ENCODE measurements at places on chromosomes 2 and 18.

- DNase-seq: no peak
Measured at GRCh38 chr2:212409560-212409959, 129.0 kb downstream of the ERBB4 start.

DNA sequence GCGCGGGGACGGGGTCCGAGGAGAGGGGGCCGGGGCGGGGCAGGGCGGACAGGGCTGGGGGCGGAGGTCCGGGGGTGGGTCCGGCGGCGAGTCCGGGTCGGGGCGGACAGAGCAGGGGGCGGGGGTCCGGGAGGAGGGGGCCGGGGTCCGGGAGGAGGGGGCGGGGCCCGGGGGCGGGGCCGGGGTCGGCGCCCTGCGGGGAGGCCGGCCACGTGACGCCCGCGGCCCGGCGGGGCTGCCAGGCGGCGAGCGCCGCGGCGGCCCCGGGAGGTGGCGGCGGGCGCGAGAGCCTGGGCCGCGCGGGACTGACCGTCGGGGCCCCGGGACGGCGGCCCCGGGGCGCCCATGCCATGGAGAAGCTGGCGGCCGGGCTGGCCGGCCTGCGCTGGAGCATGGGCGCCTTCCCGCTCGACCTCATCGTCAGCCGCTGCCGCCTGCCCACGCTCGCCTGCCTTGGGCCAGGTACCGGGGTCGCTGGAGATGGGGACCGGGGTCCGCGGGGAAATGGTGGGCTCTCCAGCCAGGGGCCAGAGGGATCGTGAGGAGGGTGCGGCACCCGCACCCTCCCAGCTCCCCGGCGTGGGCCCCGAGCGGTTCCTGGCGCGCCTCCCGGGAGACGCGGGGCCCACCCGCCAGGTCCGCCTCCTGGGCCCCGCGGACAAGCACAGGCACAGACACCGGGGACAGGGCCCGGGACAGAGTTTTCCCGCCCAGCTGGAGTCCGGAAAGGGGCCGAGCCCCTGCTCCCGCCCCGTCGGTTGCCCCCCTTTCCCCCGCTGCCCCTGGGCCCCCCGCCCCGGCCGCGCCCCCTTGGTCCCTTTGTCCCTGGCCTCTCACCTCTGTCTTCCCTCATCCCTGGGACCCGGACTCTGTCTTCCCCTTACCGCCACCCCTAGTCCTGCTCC lies at the start of gene GAREM2:
TSS of gene GAREM2 (plus strand) at position 218 of the 905 bp plus-strand sequence. CDS start at position 351, 133 bp downstream.
- peak; percentile 42 for DNase-seq

DNA sequence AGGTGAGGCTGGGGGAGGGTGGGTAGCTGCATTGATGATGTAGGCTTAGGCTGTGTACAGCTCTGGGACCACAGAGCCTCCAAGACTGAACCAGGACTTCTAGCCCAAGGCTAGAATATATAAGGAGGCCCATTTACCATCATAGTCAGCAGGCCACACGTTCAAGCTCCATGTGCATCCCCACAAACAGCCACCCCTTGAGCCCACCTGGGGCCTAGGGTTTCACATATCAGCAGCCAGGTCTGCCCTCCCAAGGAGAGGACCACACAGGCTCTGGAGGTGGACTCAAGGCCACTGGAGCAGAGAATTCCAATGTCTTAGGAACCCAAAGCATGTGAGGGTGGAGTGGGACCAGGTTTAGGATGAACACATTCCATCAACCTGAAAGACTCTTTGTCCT lies 230.5 kb downstream of the TTC32 start:
- DNase-seq: no peak

- no peak for DNase-seq
Measured at GRCh38 chr2:222289278-222290160, 9.3 kb downstream of the PAX3 start.

DNA sequence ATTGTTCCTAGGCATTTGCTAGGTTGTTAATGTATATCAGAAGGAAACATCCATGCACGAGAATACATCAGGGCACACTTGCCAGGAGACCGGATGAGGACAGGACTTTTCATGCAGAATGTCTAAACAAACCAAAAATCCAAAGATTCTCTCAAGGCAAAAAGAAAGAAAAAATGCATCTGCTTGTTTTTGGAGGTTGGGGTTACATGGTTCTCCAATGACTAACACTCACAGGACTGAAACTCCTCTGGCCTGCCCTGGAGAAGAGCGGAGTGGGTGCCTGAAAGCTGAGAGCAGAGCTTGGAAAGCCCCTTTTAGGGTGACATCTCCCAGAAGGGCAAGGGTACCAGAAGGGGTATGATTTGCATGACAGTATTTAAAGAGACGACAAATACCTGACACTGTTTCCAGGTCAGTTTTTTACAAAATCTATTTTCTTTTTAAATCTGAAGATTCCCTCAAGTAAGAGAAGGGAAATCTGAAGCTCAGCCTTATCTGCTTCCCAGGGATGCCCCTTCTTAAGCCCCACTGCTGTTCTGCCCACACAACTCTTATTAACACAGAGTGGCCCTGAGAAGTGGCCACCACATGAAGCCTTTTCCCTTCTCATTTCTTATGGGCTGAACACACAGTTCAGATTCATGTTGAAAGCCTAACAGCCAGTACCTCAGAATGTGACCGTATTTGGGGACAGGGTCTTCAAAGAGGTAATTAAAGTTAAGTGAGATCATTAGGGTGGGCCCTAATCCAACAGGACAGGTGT lies 216.4 kb downstream of the STK39 start:
- DNase-seq: no peak

DNA sequence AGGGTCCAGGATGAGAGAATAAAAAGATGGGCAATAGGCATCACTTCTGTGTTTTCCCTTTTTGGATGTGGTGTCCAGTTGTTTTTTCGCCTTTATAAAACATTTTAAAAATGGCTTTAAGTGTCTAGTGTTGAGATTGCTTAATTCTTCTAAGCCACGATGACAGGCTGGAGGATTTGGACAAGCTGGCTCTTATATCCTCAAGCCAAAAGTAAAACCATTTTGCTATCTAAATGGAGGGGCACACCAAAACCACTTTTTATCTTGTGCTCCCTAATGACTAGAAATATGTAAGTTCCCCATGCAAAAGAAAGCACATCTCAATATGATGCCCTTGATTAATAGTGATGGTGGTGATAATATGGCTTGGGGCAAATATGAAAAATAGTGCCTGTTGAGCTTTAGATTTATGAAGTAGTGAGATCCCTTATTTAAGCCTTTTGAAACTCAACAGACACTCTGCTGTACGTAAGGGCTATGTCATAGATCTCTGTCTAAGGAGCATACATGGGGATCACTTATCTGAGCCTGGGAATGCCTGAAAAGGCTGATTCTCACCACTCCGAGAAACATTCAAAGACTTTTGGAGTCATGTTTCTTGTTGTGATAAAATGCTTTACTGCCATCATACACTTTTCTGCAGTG lies 185.5 kb downstream of the KCNS3 start:
- DNase-seq: peak; percentile 78

DNA sequence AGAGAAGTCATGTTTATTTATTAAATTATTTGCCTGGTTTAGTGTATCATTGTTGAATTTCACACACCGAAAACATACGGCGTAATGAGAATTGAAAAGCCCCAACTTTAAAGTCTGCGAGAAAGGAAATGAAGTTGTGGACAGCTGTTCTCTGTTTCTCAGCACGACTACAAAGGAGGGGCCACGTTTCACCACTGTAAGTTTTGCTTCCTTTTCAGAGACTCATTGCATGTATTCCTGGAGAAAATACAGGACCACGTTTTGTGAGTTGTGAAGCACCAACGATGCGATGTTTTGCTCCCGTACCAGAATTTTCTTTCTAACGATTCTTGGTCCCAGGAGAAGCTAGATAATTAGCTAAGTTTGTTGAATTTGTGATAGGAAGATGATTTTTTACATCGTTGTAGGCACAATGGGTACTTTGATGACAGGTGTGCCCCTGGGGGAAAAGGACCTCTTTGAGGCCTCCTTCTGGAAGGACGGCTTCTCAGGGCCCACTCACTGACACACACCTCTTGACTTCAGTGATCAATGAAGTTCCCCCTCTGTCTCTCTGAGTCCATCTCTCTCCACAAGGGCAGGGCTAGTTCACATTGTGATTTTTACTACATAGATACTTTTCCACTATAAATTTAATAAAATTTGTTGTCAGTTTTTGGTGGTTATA lies 23.7 kb upstream of the ACKR3 start:
- DNase-seq: peak; percentile 59

DNA sequence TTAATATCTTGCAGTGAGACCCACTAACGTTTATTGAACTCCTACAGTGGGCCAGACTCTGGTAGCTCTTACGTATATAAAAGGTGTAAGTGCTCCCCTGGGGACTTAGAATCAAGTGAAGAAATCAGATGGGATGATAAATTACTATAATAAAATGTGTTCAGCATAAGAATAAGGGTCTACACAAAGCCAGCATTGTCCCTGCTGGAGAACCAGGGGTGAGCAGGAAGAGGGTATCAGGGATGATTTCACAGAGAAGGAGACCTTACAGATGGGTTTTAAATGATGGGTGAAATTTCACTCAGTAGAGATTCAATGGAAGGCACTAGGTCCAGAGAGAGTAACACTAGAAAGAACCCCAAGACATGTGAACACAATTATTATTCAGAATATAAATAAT lies 20.7 kb downstream of the NRXN1 start:
- no peak for DNase-seq

- no peak for DNase-seq
Measured at GRCh38 chr2:105907184-105907583, 162.5 kb downstream of the NCK2 start.

DNA sequence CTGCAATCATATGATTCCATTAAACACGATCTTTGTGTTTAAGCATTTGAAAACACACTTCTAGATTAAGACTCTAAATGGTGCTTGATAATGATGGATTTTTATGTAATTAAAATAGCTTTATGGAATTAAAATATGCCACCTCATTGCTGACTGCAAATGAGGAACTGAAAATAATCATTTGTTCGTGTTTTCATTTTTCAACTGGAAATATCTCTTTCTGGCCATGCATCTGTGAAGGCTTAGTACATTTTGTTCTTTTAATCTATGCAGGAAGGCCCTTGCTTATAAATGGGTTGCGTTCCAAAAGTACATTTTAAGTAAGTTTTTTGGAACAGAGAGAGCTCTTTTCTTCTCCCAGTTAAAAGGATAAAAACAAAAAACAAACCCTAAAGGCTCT lies 125.5 kb downstream of the MC4R start:
- DNase-seq: no peak

- no peak for DNase-seq
Measured at GRCh38 chr18:56312551-56313335, 325.6 kb downstream of the TXNL1 start.

GRCh38 chr18:21262979-21263378 lies 20.9 kb downstream of the GREB1L start:
- DNase-seq: no peak

GRCh38 chr2:203928849-203929248 lies 7.7 kb upstream of the ICOS start:
- no peak for DNase-seq

- DNase-seq: no peak
Measured at GRCh38 chr18:55433648-55434047, 154.3 kb downstream of the TCF4 start.

DNA sequence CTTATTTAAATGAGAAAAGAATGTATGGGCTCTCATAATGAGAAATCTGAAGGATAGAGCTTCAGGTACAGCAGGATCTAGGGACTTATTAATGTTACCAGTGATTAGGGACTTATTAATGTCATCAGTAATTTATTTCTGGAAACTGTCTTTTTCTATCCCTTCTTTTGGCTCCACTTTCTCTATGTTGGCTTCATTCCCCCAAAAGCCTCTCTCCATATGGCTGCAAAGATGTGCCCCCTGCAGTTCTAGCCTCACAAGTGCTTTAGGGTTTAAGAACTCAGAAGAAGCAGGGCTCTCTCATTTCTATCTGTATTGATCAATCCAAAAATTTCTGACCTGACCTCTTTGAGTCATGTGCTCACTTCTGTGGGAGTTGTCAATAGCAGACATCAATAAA lies 480.9 kb downstream of the TXNL1 start:
- DNase-seq: no peak

DNA sequence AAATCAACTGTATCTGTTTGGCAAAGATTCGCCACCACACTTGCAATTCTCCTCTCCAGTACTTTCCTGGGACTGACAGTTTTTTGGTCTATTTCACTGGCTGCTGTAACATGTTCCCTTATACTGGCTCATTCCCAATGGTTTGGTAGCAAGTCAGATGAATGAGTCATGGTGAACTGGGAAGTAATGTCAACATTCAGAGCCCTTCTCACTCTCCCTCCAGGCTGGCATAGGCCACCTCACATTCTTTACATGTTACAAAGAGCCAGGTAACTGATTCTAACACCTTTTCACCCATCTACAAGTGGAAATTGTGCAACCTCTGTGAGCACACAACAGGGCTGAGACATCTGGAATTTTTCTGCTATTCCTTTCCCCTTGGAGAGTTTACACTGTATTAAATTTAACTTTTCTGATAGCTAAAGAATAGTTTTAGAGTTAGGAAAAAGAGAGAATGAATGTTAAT lies 111.3 kb upstream of the TLK1 start:
- DNase-seq: peak; percentile 84

DNA sequence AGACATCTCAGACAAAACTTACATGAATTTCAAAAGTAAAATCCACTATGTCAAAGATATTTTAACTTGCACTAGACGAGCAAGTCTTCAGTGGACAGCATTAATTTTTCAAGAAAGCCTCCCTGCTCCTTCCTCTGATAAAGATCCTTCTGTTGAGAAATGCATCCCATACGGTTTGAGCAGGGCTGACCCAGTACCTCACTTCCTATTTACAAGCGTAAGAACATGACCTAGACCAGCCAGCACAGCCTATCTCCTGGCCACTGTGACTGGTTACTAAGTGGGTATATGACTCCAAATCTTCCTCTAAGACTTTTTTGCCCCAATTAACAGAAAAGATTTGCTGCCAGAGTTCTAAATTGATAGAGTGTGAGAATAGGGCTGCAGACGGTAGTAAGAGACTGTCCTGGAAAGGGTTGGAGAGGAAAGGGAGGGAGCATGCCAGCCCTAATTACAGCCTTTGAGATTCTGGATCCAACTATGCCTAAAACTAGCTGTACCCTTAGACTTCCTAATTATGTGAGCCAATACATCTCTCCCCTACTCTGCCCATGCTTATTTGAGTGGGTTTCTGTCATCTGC lies 108.4 kb downstream of the PRELID3A start:
- DNase-seq: peak; percentile 23

DNA sequence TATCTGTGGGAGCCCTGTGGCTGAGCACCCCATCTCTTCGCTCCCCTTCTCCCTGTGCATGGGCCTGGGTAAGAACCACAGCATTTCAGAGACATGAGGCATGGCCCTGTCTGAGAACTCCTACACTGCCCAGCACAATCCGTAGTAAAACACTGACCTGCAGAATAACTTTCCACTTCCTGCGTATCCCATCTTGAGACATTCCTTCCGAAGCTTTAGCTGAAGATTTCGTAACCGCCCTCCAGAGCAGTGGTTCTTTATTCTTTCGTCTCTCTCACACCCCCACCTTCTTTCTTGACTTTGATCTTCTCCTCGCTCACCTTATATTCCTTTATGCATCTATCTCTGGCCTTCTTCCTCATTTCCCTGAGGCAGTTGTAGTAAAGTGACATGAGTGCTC lies 381.1 kb downstream of the HRH4 start:
- no peak for DNase-seq

All from lung (tissue), 17 donors.